ENCODE measurements at places on chromosomes 7 and 10. TPM values are rescaled to one million over a fixed set of nuclear protein-coding genes. Genes with fewer than 3 reads are reported as not detected.

DNA sequence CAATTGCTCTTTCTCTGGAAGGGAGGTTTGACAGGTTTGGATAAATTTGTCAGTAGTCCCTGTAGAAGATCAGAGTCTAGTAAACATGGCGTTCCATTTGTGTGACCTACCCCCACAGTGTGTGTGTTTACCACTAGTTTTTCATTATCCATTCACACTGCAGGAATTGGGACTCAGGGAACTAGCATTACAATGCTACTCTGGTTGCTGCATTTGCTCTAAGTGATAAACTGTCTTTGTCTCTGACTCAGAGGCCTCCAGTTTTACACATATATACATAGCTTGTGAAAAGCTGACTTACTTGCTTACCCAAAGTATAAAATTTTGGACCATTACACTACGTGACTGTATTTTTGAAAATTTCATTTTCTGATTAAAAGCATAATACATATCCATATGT is 1604.0 kb downstream of the REEP3 start:
- DNase-seq, result no peak

- no peak for DNase-seq
Observed at GRCh38 chr7:158124671-158125079, 462.9 kb downstream of the PTPRN2 start.

GRCh38 chr10:66748217-66748616 is 177.6 kb upstream of the LRRTM3 start:
- no peak for DNase-seq

- DNase-seq, result no peak
Observed at GRCh38 chr10:30719832-30720231, 90.3 kb upstream of the LYZL2 start.

Gene SPDYE3
- not detected for polyA plus RNA-seq

- no peak for DNase-seq
Observed at GRCh38 chr10:101013365-101013825, 13.8 kb downstream of the LZTS2 start.

Gene CALN1
- not detected for polyA plus RNA-seq

GRCh38 chr10:100509241-100509840 is 10.3 kb downstream of the SEC31B start:
- DNase-seq, result no peak

DNA sequence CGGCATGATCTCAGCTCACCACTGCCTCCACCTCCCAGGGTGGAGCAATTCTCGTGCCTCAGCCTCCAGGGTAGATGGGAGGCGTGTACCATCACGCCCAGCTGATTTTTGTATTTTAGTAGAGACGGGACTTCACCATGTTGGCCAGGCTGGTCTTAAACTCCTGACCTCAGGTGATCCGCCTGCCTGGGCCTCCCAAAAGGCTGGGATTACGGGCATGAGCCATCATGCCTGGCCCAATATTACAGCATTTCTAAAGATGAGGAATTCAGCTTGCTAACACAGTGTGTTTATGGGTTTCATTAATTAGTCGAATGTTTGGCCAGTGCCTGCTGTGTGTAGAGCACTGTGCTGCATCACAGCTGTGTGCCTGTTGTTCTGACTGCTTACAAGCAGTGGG is 3.7 kb downstream of the WDR37 start:
- DNase-seq, result no peak

- DNase-seq, result peak; percentile 39
Observed at GRCh38 chr7:137932881-137933269, 69.0 kb downstream of the CREB3L2 start.

- DNase-seq, result peak; percentile 87
Observed at GRCh38 chr10:4721999-4722753, 103.8 kb upstream of the AKR1E2 start.

GRCh38 chr7:1713502-1714484 is 43.7 kb downstream of the ELFN1 start:
- no peak for DNase-seq

Gene SLC16A9
- polyA plus RNA-seq, result 0.05 TPM

Gene KCP
- polyA plus RNA-seq, result 0.02 TPM

GRCh38 chr10:24843256-24843655 is 109.2 kb downstream of the PRTFDC1 start:
- DNase-seq, result no peak

DNA sequence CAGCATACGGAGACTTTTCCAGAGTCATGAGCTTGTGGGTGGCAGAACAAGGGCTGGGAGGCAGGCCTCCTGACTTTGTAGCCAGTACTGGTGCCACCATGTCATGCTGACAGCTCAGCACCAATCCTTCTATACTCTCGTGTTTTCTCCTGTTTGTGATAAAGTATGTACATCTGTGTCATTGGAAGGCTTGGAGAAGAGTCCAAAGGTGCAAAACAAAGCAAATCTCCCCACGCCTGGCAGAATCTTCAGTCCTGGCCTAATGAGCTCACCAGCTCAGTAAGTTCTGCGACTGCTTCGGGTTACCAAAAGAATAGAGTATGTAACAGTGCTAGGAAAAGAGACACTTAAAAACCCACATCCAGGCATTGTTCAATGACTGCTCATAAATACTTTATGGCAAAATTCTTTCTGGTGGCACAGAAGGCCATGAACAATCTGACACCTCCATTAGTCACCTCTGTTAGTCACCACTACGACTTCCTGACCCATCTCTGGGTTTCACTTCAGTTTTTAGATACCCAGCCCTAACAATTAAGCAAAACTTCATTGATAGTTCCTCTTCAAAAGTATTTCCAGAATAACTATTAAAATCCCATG is 24.5 kb downstream of the STEAP1 start:
- DNase-seq, result no peak

DNA sequence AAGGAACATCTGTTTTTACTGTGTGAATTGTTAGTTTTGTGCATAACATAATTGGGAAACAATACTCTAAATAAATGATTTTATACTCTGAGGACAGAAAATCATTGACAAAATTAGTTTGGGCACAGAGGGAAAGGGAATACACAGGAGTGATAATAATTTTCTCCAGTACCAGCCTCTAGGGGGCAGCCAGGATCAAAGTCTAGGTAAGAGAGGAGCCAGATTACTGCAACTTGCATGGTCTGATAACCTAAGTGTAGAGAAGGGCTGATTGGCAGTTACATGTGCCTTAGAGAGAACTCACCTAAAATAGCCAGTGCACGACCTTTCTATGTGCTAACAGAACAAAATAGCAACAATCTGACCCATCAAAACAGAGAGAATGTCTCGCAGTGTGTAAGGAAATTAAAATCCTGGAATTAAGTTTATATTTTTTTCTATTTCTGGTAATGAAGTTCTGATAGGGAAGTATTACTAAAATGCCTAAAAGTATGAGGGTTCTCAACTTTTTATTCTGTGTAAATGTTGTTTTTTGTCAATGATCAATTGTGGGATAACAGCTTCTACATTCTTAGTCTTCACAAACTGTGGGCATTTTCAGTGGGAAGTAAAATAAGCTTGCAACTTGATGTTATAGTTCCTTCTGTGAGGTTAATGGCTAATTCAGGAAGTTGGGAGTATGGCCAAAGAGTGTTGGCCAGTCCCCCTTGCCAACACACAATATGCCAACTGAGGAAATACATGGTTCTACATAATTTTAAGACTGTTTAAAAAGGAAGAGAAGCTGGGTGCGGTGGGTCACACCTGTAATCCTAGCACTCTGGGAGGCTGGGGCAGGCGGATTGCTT is 66.4 kb downstream of the EXOC6 start:
- DNase-seq, result peak; percentile 8

Gene IGF2BP3
- 14.4 TPM for polyA plus RNA-seq

Gene DGKI
- polyA plus RNA-seq, result 1.3 TPM

Gene CDK13
- 27.3 TPM for polyA plus RNA-seq

DNA sequence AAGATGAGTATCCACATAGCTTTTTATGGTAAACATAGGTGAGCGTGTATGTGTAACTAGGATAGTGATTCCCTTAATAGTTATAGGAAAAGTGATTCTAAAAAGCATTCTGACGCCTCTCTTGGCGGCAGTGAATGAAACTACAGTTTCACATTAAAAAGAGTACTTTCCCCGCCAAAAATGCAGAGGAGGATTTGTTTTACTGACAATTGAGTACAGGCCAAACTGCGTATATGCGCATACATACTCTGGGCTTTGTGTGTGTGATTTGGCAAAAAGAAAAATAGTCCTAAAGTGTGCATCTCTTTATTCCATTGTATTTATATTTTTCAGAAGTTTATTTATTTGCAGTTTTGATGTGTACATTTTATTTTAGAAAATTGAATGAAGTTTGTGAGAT is 10.3 kb downstream of the CUL1 start:
- no peak for DNase-seq

Gene ANKRD2
- polyA plus RNA-seq, result 0.37 TPM

GRCh38 chr10:97154162-97154561 is 31.6 kb downstream of the SLIT1 start:
- no peak for DNase-seq

GRCh38 chr10:9262770-9263169 is 1208.3 kb downstream of the GATA3 start:
- DNase-seq, result no peak

DNA sequence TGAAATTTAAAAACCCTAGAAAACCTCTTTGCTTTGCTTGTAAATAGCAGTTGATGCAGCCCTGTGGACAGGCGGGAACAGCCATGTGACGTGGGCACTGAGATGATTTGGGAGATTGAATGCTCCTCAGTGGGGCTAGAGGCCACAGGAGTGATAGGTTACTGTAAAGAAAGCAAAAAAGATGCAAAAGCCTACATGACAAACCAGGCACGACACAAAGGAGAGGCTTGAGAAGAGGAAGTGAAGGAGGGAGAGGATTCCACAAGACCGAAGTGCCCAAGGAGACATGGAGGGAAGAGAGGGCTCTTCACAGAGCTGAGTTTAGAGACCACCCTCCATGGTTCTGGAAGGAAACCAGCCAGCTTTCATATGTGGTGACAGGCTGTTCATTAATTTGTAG is 25.7 kb downstream of the IKZF1 start:
- DNase-seq, result no peak

Gene OPALIN
- not detected for polyA plus RNA-seq

DNA sequence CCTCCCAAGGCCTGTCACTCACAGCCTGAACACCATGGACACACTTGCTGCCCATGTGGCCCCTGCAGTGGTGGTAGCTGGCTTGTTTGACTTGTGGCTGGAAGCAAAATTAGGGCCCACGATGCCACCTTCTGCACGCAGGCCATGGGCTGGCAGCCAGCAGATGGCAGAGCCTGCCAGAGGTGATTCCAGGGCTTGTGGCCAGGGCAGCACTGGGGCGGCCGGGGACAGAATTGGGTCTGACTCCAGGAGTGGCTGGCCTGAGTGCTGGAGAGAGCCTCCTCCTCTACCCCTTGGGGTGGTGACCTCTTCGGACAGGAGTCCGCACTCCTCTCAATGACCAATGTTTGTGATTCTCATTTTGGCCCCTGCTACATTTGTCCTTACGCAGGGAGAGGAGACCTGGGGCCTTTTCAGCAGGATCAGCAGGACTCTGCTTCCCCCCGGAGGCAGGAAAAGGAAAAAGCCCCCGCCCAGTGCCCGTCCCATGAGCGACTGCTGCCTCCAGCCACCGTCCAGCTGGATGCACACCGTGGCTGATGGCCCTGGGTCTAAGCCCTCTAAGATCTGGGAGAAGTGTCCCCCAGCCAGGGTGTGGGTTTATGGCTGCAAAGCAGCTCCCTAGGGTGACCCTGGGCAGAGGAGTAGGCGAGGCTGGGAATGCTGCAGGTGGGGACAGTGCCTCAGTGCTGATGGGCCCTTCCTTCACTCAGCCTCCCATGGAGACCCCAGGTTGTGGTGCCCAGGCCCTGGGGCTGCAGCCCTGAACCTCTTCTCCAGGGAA is 26.5 kb downstream of the DNAJB12 start:
- DNase-seq, result no peak

GRCh38 chr10:86819567-86819966 is 63.1 kb downstream of the BMPR1A start:
- no peak for DNase-seq

DNA sequence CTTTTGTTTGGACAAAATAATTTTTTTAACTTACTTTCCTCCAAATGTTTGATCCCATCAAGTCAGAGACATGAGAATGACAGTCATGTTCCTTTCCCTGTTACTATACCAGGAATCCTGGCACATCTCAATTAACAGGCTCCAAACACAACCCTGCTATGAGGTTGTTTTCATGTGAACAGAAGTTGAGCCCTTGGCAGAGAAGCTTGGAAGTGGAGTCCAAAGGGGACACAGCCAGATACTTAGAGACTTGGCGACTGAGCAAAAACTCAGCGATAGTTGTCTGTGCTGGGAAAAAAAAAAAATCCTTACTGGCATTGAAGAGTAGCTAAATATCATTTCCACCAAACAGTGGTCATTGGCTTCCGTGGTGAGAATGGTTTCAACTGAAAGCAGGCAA is 12.8 kb downstream of the TUBAL3 start:
- no peak for DNase-seq

Gene PIP
- not detected for polyA plus RNA-seq

Gene PTPN12
- polyA plus RNA-seq, result 30.8 TPM

Gene SLC16A12
- 0.06 TPM for polyA plus RNA-seq

- no peak for DNase-seq
Observed at GRCh38 chr10:22002591-22003176, 846 bp downstream of the DNAJC1 start.

Gene ZNF800
- 6.2 TPM for polyA plus RNA-seq

Gene TRPV6
- polyA plus RNA-seq, result not detected

GRCh38 chr7:151856098-151856497 is 20.8 kb downstream of the PRKAG2 start:
- no peak for DNase-seq

Gene NPC1L1
- not detected for polyA plus RNA-seq

Gene IFIT1B
- not detected for polyA plus RNA-seq

Gene OR2A5
- polyA plus RNA-seq, result not detected

- DNase-seq, result no peak
Observed at GRCh38 chr10:104844073-104844472, 203.0 kb downstream of the SORCS3 start.

DNA sequence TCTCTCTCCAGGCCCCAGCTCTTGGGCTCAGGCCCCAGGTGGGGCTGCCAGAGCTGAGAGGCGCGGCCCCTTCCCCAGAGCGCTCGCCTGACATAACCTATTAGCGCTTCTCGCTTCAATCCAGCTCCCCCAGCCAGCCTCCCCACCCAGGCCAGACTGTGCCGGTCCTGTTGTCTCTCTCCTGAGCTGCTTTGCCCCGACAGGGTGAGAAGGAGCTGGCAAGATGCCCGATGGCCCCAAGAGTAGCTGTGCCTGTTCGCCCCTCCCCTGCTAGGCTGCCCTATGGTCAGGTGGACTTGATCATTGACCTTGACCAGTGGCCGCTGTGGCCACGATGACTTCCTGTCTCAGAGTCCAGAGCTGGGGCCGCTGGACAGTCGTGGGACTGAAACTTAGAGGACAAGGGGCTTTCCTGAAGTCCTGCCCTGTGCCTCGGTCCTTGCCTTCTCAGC is 9.1 kb downstream of the TMEM270 start:
- no peak for DNase-seq

Gene TMEM184A
- 0.38 TPM for polyA plus RNA-seq

DNA sequence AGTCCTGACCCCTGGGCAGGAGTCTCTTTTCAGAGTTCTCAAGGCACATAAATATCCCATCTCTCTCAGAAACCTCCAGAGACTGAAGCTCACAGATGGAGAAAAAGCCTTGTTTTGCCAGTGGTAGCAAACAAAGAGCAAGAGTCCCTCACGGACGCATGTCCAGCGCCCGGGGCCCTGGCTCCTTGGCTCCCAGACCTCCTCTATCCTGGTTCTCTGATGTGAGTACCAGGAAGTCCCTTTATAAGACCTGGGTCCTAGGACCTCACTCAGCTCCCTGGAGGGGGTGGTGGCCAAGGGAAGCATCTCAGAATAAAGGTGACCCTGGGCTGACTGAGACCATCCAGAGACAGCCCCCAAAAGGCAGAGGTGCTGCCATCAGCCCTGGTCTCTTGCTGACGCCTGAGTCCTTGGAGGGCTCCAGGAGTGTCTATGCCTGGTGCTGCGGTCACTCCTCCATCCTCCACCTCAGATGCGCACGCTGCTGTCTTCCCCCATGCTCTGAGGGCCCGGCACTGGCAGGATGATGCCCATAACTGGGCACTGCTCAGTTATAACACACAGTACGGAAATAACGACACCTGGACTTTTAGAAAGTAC is 221.5 kb downstream of the TNS3 start:
- no peak for DNase-seq

Gene SPDYE2B
- not detected for polyA plus RNA-seq

Data from BJ (cell line).